Right lobe of liver (tissue), 6 donors: ENCODE measurements at places on chromosomes 5 and 9. TPM values are rescaled to one million over a fixed set of nuclear protein-coding genes. Genes with fewer than 3 reads are reported as not detected.

DNA sequence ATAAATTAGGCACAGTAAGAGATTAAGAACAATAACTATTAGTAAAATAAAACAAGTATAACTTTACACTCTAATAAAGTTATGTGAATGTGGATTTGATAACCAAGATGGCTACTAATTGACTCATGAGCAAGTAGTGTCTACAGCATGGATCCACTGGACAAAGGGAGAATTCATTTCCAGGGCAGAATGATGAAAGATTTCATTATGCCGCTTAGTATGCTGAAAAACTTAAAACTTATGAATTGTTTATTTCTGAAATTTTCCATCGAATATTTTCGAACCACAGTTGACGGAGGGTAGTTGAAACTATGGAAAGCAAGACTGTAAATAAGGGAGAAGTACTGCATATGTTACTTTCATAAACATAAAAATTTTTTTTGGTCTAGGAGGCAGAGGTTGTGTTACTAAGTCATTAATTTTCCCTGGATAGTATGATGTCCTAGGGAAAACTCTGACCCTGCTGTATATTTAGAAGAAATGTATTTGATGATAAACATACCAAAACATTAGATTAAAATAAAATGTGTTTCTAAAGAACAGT is 24.9 kb upstream of the TARS1 start:
- DNase-seq: no peak

GRCh38 chr9:69577123-69577522 is 95.0 kb downstream of the APBA1 start:
- no peak for DNase-seq

DNA sequence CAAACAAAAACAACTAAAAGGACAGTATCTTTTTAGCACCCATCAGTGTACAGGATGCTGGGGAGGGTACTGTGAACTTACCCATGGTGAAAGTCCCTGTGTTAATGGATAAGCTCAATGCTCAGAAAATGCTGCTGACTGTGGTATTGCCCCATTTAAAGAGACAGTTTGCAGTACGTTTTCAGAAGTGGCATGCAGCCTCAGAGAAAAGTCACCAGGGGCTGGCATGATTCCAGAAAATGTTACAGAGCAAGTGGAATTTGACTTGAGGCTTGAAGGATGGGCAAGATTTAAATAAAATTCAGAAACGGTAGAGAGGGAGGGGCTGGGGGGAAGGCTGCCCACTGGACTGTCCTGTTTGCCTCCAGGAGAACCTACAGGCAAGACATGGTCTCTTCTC is 7.2 kb downstream of the S1PR3 start:
- no peak for DNase-seq

DNA sequence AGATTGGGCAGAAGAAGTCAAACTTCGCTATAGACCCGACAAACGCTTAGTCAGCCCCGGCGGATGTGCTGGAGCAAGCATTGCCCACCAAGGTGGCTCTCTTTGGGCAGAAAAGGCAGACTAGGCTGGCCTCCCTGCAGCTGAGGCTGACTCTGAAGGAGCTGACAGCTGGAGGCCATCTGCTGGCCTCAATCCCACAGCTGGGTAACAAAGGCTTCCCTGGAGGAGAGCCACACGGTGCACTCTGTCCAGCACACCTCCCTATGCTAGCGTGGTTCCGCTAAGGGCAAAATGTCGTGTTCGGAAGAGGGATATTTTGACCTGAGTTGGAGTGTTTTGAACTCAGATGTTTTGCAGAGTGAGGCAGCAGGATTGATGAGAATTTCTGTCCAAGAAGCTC is 103.5 kb upstream of the PTCH1 start:
- no peak for DNase-seq

GRCh38 chr5:98791001-98791519 is 17.6 kb downstream of the RGMB start:
- no peak for DNase-seq

DNA sequence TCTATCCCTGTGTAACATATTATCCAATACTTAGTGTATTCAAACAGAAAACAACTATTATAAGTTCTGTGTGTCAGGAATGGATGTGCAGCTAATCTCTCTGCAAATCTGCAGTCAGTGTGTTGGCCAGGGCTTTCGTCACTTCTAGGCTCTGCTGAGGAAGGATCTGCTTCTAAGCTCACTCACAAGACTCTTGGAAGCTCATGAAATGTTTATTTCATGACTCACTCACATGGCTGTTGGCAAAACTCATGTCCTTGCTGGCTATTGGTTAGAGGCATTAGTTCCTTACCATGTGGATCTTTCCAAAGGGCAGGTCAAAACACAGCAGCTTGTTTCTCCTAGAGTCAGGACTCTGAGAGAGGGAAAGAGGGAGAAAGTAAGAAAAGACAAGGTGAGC is 367.4 kb upstream of the SMARCA2 start:
- no peak for DNase-seq

DNA sequence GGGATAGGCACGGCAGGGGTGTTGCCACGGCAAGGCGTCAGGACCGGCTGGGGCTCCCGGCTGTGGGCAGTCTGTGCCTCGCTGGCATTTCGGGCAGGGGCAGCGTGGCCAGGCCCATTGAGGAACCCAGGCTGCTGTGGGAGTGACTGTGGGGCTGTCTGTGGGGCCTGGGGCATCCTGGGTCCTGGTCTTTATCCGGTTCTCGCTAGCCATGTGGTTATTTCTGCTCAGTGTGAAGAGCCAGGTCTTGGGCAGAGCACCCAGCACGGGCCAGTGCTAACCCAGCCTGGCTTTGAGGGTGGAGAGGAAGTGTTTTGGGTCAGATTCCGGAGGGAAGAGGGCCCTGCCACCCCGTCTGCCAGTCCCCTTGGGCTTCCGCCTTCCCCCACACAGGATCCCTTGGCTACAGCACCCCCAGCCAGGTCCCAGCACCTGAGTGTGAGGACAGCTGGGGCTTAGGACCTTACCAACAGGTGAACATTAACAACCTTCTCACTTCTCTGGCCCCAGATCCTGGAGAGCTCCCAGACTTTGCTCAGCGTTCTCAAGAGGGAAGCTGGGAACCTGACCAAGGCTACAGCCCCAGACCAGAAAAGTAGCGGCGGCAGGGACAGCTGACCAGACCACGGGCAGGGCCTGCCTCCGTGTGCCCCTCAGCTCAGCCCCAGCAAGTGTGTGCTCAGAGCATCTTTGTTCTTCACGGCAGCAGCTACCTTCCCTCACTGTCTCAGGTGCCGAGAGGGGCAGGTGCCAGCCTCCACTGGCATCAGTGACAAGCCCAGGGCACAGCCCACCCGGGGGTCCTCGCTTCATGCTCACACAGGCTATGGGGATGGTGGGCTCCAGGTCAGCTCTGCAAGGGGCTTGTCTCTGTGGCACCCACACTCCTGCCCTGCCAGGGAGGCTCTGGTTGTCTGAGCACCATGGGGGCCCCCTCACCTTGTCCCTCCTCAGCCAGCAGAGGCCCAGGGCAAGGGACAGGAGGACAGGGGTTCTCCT is 1.1 kb downstream of the SSNA1 start:
- DNase-seq: no peak

DNA sequence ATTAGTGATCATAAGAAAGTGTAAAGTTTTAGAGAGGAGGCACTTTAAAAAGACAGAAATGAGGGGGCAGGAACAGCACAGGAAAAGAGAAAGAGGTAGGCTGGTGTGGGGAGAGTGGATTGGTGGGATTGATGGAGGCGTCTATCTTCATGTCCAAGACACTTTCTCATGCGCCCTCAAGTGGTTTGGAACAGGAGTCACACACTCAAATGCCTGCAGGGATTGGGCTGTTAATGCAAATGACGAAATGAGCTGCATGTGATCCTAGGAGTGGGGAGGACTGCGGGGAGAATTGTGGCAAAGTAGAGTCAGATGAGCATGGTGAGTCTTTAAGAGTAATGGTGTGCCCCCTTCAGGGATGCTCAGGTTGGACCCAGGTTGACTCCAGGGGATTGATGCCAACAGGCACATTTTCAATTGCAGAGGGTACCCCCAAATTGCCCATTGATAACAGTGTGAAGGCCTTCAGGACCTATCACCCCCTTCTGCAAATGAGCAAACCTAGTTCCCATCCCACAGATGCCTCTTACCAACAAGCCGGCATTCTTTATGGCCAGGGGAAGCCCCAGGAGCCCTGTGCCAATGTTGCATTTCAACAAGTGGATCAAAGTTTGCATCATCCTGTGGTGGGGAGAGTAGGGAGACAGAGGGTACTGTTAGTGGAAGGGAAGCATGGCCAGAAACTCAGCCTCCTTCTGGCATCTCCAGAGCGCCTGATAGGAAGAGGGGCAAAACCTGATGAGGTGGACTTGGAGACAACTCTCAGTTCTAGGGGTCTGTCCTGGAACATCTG is 5.3 kb downstream of the SLC36A3 start:
- DNase-seq: no peak

GRCh38 chr9:88978034-88978433 is 13.2 kb upstream of the S1PR3 start:
- no peak for DNase-seq

GRCh38 chr9:35547889-35548418 is 57.1 kb upstream of the TESK1 start:
- DNase-seq: no peak

DNA sequence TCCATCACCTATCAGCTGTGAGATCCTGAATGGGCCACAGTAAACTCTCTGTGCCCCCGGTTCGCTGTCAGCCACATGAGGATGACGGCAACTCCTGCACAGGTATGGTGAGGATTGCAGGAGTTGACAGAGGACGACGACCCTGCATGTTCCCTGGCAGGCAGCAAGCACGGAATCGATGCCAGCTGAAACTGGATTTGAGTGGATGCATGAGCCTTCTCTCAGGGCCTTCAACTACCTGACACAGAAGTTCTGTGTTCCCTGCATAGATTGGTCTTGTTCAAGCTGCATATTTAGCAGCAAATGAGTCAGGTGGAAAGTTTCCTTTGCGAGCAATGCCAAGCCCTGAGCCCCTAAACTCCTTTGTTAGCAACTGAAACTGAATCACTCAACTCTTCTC is 69.6 kb upstream of the PTCH1 start:
- no peak for DNase-seq

GRCh38 chr5:179413711-179414458 is 68.6 kb upstream of the ADAMTS2 start:
- DNase-seq: peak; percentile 41

- DNase-seq: no peak
Observed at GRCh38 chr9:105864248-105864898, 170.0 kb downstream of the TMEM38B start.

DNA sequence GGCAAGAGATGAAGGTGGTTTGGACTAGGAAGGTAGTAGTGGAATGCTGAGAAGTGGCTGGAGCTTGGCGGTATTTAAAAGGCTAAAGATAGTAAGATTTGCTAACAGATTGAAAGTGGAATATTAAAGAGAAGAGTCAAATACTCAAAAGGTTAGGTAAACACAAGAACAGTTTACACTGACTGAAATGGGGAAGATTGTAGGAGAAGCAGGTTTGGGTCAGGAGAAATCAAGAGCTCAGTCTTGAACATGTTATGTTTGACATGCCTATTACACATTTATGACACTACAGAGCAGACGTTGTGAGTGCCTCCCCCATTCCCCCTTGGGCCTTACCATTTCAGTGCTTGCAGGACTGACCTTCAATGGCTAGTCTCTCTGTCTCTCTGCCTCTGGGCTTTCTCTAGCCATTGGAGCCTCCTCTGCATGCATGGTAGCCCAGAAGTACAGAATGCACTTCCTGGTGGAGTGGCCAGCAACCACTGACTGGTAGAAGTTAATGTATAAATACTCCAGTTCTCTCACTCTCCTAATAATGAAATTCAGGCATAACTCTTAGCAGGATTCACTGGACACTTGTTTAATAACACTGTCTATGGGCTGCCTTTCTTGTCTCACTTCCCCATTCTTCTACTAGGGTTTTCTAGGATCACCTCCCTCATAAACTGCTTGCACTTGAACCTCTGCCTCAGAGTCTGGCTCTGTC is 56.8 kb downstream of the HMGCS1 start:
- no peak for DNase-seq

DNA sequence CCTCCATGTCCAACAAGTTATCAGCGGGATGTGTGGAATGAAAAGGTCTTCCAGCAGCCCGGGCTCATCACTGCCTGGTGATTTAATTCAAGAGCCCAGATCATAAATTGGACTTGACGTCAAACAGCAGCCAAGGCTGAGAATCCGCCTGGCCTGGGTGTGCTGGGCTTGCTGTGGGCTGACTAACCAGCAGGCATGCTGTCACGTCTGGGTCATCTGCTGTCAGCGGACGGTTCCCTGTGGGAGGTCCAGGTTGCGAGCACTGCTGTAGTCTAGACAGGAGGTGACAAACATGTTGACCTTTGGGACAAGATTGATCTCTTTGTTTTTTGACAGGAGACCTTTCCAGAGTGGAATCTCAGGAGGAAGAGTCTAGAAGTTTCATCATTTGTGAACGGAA is 289.7 kb downstream of the OSTF1 start:
- DNase-seq: no peak

Gene NSG2
- 0.13 TPM for total RNA-seq

Gene IFNB1
- not detected for total RNA-seq

Gene TAF1L
- total RNA-seq: not detected

Gene GFPT2
- 0.84 TPM for total RNA-seq

Gene SLC25A2
- not detected for total RNA-seq

Gene IL9
- not detected for total RNA-seq

Gene IRX2
- total RNA-seq: not detected

Gene ADCY2
- total RNA-seq: not detected

Gene SAXO1
- not detected for total RNA-seq
